Fibroblast of lung (primary cell): ENCODE measurements at places on chromosomes 11 and 22. TPM values are rescaled to one million over a fixed set of nuclear protein-coding genes. Genes with fewer than 3 reads are reported as not detected.
A peak's percentile ranks its signal among the peaks of the same experiment; 100 is the strongest.

CTSF gene
- total RNA-seq: 26.6 and 55.0 TPM in 2 replicates

- no peak for DNase-seq
Observed at GRCh38 chr11:1228921-1229451, 6.1 kb downstream of the MUC5B start.

GRCh38 chr22:39362271-39362670 lies 12.5 kb downstream of the SYNGR1 start:
- DNase-seq: no peak

DNA sequence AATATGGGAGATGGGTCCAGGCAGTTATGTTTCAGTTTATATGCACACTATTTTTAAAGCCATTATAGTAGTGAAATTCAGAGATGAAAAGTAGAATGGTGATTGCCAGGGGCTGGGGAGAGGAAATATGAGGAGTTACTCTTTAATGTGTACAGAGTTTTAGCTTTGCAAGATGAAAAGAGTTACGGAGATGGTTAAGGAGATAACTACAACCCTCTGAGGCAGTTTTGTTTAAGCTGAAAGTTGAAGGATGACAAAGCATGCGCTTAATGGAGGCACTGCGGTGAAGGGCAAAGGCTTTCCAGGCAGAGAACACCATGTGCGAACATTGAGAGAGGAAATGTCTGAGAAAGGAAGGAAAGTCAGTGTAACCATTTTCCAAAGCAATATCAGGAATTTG lies 18.2 kb upstream of the BMAL1 start:
- DNase-seq: no peak

PATE3 gene
- total RNA-seq: not detected in 2 replicates

DNA sequence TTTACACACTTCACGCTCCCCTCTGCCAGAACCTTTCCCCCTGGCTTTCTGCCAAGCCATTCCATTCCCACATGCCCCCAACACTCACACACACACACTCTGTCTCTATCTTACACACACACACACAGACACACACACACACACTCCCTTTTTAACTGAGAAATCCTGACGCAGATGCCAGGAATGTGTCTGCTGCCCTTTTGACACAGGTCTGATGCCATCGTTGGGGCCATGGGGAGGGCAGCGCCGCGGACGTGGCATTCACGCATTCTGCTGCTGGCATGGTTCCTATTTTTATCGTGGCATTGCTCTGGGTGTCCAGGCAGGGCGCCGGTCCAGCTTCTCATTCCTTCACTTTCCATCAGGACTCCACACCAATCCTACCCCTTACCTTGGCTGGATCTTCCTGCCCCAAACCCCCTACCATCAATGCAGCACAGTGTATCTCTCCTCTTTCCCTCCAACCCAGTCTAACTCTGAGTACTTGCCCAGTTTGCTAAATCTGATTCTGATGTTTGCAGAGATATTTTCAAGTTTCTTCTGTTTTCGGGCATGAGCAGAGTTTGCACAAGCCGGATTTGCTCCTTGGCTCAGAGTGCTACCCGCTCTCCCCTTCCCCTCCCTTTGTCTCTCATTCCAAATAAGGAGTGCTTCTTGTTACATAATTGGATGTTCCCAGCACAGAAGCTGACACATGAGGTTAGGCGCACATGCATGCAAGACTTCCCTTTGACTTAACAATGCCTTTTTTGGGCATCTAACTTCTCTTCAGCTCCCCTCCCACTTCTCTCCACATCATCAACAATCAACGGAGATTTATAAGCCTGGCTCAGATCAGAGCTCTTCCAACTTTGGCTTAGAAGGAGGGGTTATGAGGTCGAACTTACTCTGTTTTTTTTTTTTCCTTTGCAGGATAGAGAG lies 18.8 kb downstream of the SNX19 start:
- DNase-seq: peak; percentile 99

MAP6 gene
- total RNA-seq: 0.17 and 0.26 TPM in 2 replicates

GRCh38 chr11:14361951-14362350 lies 3.0 kb upstream of the RRAS2 start:
- DNase-seq: no peak

ANO1 gene
- 0.26 and 0.99 TPM in 2 replicates for total RNA-seq

DNA sequence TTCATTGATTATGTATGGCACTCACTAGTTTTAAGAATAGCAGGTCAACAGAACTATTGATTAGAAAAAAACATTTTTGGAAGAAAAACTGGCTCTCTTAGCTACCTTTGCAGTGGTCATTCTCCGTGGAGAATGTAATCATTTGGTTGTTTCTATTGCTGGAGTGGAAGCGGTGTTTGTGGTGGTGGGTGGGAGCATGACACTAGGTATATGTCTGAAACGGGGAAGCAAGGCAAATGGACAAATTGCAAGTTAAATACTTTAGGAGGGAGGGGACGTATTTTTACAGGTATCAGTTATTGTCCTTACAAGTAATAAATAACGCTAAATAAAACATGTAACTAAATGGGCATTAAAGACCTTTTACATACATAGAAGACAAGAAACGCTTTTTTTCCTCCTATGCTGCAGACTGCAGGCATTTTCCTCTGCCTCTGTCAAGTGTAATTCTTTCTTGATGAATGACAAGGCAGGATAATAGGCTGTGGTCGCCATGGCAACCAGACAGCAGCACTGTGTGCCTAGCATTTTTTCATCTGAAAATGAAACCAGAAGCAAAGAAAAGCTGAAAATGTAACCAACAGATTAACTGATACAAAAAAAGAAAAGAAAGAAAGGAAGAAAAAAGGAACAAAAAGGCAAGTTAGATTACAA lies 46.2 kb downstream of the BLID start:
- DNase-seq: peak; percentile 94
